Stimulated activated CD4-positive, alpha-beta T cell treated with anti-CD3 and anti-CD28 coated beads, Interleukin-12 subunit alpha, Interleukin-12 subunit beta, amount 100 ng/mL, for 4 hours (primary cell): ENCODE measurements at places on chromosomes 2 and 18.

- DNase-seq: no peak
These were observed 332.7 kb downstream of the CYRIA start for GRCh38 chr2:16332681-16333557.

GRCh38 chr2:179351057-179351456 lies 86.4 kb upstream of the SESTD1 start:
- DNase-seq: no peak

- DNase-seq: no peak
These were observed 86.9 kb upstream of the LMAN1 start for GRCh38 chr18:59446012-59446411.

- DNase-seq: no peak
These were observed 8.7 kb upstream of the HTR2B start for GRCh38 chr2:231133365-231134099.
